Hepatic stellate cell (primary cell): ENCODE measurements at places on chromosomes 7 and 10.

DNA sequence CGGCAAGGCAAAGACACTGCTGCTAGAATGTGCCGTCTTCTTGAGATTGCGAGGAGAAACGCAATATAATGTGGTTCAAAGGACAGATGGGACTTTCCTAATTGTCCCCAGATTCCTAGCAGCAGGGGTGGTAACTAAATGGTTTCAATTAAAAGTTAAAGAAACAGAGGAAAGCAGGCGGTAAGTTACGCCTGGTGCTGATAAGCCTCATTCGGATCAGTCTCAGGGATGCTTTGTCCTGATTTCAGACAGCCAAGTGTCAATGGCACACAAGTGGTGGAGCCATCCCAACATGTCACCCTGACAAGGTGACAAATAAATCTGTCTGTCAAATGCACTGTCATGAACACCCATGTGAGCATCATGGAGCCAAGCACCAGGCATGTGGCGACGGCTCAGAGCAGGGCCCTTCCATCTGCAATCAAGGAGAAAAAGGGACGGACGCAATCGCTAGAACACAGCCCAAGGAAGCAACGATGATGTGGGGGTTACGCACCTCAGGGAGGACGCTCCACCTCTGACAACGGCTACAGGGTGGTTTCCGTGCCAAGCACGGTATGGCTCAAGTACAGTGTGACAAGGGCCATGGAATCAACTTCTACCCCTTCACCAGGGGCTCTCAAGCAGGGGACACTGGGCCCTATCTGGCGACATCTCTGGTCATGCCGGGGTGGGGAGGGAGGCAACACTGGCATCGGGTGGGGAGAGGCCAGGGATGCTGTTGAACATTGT, 66.2 kb downstream of the CTBP2 start:
- no peak for DNase-seq

GRCh38 chr7:126426652-126427051, 826.1 kb downstream of the GRM8 start:
- no peak for DNase-seq

GRCh38 chr10:110413049-110413783, 84.5 kb upstream of the DUSP5 start:
- DNase-seq, result no peak

- no peak for DNase-seq
These were observed 166.3 kb downstream of the TNS3 start for GRCh38 chr7:47415318-47416212.
